A549 treated with Mapracorat at 1 μM for 4 hours (cell line): ENCODE measurements at places on chromosomes 3 and 15. TPM values are rescaled to one million over a fixed set of nuclear protein-coding genes. Genes with fewer than 3 reads are reported as not detected.

The ECE2 gene
- total RNA-seq, result not detected in 5 replicates

The FOXB1 gene
- total RNA-seq, result not detected in 5 replicates

The CHRM5 gene
- total RNA-seq, result 0.03 to 0.04 TPM in 2 of 5 replicates, not detected in the others

The BCHE gene
- 0.52 to 1.1 TPM (median 0.86 TPM) in 5 replicates for total RNA-seq

The IGF2BP2 gene
- total RNA-seq, result 12.0 to 12.8 TPM (median 12.5 TPM) in 5 replicates

The FGF12 gene
- total RNA-seq, result 0.44 to 1.1 TPM (median 0.68 TPM) in 5 replicates

The SENP7 gene
- total RNA-seq, result 1.5 to 2.8 TPM (median 2.5 TPM) in 5 replicates

The NRROS gene
- not detected in 5 replicates for total RNA-seq

The PTX3 gene
- 0.70 to 1.4 TPM (median 1.0 TPM) in 5 replicates for total RNA-seq

The SEMA3F gene
- 11.5 to 17.8 TPM (median 16.4 TPM) in 5 replicates for total RNA-seq

The RAB43 gene
- total RNA-seq, result 3.3 to 6.9 TPM (median 6.1 TPM) in 5 replicates

The AGBL1 gene
- not detected in 5 replicates for total RNA-seq

The TRIM69 gene
- total RNA-seq, result 4.2 to 6.8 TPM (median 5.1 TPM) in 5 replicates

The CGNL1 gene
- total RNA-seq, result 0.68 to 0.85 TPM (median 0.77 TPM) in 5 replicates

The UNC13C gene
- total RNA-seq, result not detected in 5 replicates

The CADM2 gene
- 0.11 to 0.57 TPM (median 0.28 TPM) in 5 replicates for total RNA-seq

The NIPA2 gene
- 89.6 to 110 TPM (median 108 TPM) in 5 replicates for total RNA-seq

The TRAT1 gene
- not detected in 5 replicates for total RNA-seq

The BTLA gene
- not detected in 5 replicates for total RNA-seq

The GOLGA6L7 gene
- total RNA-seq, result not detected in 5 replicates

The TRH gene
- not detected in 5 replicates for total RNA-seq

The OR5K2 gene
- total RNA-seq, result not detected in 5 replicates

The GP9 gene
- total RNA-seq, result not detected in 5 replicates

The ST8SIA2 gene
- 0.23 to 0.63 TPM (median 0.35 TPM) in 5 replicates for total RNA-seq

The RETNLB gene
- not detected in 5 replicates for total RNA-seq

The GP5 gene
- 0.04 TPM in 1 of 5 replicates, not detected in the others for total RNA-seq

The SLC27A2 gene
- total RNA-seq, result 30.9 to 37.7 TPM (median 33.0 TPM) in 5 replicates

The ARL6 gene
- 4.1 to 5.8 TPM (median 4.9 TPM) in 5 replicates for total RNA-seq

The FEZF2 gene
- total RNA-seq, result not detected in 5 replicates

The THSD4 gene
- total RNA-seq, result 20.3 to 28.3 TPM (median 24.4 TPM) in 5 replicates

The C2CD4B gene
- 0.14 to 0.41 TPM (median 0.19 TPM) in 5 replicates for total RNA-seq

The CYP11A1 gene
- total RNA-seq, result not detected in 5 replicates

The C3orf85 gene
- total RNA-seq, result not detected in 5 replicates
